ENCODE measurements at places on chromosomes 12 and 14. TPM values are rescaled to one million over a fixed set of nuclear protein-coding genes. Genes with fewer than 3 reads are reported as not detected.

The ADAM20 gene
- 0.72 TPM for total RNA-seq

The IGF1 gene
- total RNA-seq, result not detected

The CINP gene
- total RNA-seq, result 21.5 TPM

The FAM222A gene
- total RNA-seq, result 2.3 TPM

The PTHLH gene
- not detected for total RNA-seq

The CNTN1 gene
- not detected for total RNA-seq

The CEBPE gene
- not detected for total RNA-seq

The NKX2-1 gene
- total RNA-seq, result not detected

The MMP19 gene
- total RNA-seq, result not detected

The ATL1 gene
- total RNA-seq, result 1.4 TPM

The NR4A1 gene
- 143 TPM for total RNA-seq

The HOXC10 gene
- total RNA-seq, result not detected

The ZFHX2 gene
- 0.42 TPM for total RNA-seq

The ARHGAP9 gene
- 403 TPM for total RNA-seq

The GALNT4 gene
- 8.8 TPM for total RNA-seq

The TMEM253 gene
- not detected for total RNA-seq

The USP44 gene
- 1.4 TPM for total RNA-seq

The MYF5 gene
- total RNA-seq, result not detected

The KRT78 gene
- total RNA-seq, result not detected

The KRT3 gene
- not detected for total RNA-seq

The FOXA1 gene
- 1.0 TPM for total RNA-seq

The HOXC12 gene
- not detected for total RNA-seq

The POTEM gene
- not detected for total RNA-seq

The DHRS2 gene
- not detected for total RNA-seq

The ART4 gene
- total RNA-seq, result not detected

The GRIP1 gene
- total RNA-seq, result 1.1 TPM

The MORN3 gene
- total RNA-seq, result 5.6 TPM

Data from CD4-positive, CD25-positive, alpha-beta regulatory T cell (primary cell).